Caudate nucleus (tissue), 63 donors: ENCODE measurements at places on chromosomes 2 and 18.

GRCh38 chr18:10169814-10170213 is 256.0 kb downstream of the VAPA start:
- no peak for DNase-seq

DNA sequence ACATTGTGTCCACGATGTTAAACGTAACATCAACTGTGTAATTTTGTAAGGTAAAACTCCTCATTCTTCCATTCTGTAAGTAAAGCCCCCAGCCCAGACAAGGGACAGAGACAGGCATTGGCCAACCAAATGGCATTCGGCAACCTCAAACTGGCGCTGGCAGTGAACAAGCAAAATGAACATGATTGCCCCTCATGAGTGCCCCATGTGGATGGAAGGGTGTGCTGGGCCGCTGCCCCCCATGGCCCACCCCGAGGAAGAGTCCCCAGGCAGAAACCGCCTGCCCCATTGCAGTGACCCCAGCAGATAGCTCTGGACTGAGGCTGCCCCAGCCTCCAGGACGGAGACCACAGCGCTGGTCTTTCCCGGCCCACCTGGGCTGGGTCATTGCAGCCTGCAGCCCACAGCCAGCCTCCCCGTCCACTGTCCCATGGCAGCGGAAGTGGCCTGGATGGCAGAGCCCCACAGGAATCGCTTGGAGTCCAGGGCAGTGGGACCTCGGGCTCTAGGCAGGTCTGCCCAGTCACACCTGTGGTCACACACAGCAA is 220.2 kb downstream of the HDAC4 start:
- DNase-seq: no peak

- DNase-seq: no peak
Observed at GRCh38 chr2:134717286-134718022, 1.3 kb downstream of the TMEM163 start.

GRCh38 chr2:121289271-121289670 is 4.3 kb upstream of the TFCP2L1 start:
- no peak for DNase-seq

DNA sequence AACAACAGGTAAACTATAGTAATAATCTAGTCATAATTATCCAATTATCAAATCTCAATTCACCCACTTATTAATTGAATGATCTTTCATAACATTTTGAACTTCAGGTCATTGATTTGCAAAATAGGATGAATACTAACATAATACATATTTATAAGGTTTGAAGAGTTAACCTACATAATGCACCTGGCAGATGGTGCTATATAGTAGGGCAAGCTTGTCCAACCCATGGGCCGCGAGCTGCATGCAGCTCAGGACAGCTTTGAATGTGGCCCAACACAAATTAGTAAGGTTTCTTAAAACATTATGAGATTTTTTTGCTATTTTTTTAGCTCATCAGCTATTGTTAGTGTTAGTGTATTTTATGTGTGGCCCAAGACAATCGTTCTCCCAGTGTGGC is 815.8 kb upstream of the ID2 start:
- DNase-seq: no peak

DNA sequence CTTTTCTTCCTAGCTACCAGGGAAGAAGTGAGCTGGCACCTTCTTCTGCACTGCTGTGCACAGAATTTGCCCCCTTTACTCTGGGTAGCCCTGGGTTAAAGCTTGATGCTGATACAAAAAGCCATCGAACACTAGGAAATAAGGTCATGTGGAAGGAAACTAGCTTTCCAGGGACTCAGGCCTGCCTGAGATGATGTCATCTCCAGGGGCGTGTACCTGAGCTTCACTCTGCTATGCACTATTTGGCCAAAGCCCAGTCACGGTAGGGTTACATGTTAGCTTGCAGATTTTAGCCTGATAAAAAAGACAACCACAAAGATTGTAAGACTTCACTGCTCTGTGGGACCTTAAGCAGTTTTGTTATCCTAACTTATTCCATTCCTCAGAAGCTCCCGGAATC is 20.4 kb downstream of the EDAR start:
- no peak for DNase-seq

DNA sequence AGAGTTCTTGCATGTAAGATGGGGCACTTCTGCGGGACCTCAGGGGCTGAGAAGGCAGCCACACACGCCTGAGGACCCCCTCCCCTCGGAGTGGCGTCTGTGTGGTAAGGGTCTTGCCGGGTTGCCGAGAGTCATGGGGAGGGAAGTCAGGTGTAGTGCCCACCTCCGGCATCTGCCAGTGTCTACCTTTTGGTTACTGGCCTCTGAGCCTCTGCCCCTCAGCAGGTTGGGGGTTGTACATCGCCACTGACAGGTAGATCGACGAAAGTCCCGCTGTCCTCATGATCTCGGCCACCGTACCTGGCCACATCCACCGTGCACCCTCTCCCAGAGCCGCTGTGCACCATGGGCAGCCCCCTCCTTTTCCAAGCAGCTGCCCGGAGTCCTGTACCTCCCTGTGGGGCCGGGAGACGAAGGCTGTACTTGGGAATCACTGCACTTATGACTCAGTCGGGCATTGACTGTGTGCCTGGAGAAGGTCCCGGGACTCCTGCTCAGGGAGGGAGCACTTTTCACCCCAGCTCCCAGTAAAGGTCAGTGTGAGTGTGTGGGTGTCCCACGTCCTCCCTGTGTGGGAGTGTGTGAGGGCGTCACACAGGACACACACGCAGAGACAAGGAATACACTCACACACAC is 332.4 kb upstream of the MYT1L start:
- DNase-seq: no peak

DNA sequence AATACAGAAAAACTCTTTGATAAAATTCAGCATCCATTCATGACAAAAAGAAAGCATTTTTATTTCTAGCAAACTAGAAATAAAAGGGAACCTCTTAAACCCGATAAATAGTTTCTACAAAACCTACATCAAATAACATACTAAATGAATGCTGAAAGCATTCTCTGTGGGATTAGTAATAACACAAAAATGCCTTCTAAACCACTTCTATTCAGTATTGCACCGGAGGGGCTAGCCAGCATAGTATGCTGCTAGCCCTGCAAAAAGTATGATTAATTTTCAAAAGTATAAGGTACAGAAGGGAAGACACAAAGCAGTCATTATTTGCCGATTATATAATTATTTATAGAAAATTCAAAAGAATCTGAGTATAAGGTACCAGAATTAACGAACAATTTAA is 145.2 kb downstream of the DTNB start:
- no peak for DNase-seq

DNA sequence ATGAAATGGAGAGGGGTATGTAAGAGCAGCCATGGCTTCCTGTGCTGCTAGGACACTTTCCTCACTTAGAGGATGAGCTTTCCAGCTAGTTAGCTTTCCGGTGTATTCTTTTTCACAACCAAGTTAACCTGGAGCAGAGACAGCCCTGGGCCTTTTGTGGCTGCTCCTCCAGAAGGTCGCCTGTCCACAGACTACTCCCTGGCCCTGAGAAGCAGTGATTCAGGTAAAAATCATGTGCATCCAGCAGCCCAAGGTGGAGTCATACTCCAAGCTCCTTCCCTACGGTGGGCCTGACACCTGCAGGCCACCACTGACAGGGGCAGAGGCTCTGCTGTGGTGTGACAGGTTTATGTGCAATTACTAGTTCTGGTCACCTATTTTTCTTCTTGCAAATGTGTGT is 187.2 kb downstream of the ANKRD30B start:
- no peak for DNase-seq

DNA sequence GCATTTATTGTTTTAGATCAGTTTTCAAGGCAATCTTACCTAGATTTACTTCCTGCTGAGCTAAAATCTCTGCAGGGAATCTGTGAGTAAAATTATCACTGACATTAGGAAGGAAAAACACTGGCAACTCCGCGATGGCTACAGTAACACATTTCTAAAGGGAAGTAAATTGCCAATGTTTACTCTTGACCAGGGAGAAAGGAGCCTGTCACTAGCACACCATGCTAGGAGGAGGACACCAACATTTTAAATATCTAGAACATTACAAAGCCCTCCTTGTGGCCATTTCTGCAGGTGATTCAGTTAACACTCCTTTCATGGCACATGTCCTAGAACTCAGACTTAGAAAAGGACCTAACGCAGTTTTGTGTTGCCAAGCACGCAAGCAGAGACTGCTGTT is 58.4 kb downstream of the TCF4 start:
- no peak for DNase-seq

DNA sequence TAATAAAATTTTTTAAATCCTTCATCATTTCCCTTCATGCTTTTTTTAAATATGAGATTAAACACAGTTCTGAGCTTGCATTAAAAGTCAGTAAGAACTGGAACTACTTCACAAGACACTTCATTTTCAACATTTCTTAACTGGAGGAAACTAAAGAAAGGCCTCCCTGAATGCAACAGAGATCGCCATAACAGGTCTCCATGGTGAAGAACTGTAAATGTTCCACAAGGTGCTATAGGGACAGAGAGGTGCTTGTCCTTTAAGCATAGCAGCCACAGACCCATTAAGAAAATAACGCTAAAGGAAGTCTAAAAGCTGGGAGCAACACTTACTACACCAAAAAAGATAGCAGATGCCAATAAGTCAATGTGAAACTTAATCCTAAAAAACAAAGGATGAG is 8.5 kb downstream of the STAM2 start:
- DNase-seq: no peak

DNA sequence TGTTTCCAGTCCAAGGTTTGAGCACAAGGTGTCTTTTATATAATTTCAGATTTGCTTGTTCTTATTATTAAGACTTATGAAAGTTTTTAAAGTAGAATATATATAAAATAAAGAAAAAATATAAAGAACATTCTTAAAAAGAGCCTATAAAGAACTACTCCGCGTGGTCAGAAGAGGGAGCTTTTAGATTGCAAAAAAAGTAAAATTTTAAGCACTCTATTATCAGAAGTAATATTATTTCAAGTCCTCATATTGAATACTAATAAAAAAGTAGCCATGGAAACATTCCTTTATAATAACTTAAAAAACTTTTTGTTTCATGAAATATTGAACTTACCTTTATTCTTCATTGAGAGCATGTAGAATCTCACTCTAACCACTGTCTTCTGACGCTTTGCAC is 51.4 kb downstream of the LINC00305 start:
- DNase-seq: no peak

DNA sequence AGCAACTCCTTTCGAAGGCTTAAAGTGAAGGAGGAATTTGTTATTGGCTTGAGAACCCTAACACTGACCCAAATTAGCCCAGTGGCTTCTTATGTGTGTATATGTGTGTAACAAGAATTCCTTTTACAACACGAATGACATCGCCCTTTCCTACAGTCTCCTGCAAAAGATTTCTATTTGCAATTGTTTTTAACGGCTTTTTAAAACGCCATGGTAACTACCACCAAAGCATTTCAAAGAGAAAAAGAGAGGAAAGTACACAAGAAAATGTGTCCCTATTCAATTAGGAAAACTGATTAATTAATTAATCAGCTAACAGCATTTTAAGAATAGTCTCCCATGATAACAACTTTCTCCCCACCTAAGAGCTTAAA is 58.1 kb downstream of the PAX3 start:
- DNase-seq: no peak

DNA sequence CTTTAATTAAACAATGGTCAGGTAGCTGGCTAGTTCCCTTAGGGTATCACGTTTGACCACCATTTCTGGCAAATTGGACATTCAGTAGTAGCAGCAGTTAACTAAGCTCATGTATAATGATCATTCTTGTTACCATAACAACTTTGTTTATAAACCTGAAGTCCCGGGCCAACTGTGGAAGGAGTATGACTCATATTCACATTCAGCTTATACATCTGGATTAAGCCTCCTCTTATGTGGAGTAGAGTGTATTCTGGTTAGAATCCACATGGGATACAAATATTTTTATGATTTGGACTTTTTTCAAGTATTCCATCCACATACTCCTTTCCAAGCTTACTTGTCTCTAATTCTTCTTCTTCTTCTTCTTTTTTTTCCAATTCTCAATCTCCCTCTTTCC is 70.3 kb upstream of the ZSWIM2 start:
- DNase-seq: no peak

DNA sequence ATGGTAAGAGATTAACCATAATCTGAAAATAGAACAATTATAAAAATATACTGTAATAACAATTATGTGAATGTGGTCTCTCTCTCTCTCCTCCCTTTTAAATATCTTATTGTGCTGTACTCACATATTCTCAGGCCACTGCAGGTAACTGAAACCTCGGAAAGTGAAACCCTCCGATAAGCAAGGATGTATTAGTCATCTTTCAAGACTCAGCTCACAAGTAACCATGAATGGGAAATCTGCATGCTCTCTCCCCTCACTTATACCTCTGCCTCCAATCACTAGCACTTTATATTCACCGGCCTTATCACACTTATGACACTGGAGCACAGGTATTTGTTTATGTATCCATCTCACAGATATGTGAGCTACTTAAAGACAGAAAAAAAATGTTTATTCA is 139.7 kb downstream of the LRP2 start:
- DNase-seq: no peak

GRCh38 chr2:9895669-9896590 is 52.7 kb downstream of the TAF1B start:
- no peak for DNase-seq

- no peak for DNase-seq
Observed at GRCh38 chr2:160660741-160661140, 167.1 kb upstream of the RBMS1 start.

DNA sequence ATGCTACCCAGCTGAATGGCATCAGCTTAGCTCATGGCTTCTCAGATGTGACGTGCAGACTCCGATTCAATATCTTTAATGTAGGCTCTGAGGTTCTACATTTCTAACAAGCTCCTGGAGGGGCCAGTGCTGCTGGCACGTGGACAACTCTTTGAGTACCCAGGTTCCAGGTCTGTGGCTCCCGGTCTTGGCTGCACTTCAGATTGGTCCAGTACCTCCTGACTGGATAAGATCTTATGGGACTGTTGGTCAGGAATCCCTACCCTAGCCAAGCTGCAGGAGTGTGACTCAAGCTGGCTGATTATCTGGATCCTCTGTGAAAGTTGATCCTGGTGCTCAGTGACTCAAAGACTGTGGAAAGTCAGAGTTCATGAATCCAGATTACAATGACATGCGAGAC is 222.1 kb downstream of the ANKRD30B start:
- no peak for DNase-seq

GRCh38 chr18:46247942-46248341 is 143.8 kb downstream of the HAUS1 start:
- DNase-seq: no peak

GRCh38 chr2:234027641-234028040 is 22.9 kb upstream of the SPP2 start:
- no peak for DNase-seq

GRCh38 chr18:13464432-13465123 is 246.0 kb downstream of the LDLRAD4 start:
- no peak for DNase-seq

DNA sequence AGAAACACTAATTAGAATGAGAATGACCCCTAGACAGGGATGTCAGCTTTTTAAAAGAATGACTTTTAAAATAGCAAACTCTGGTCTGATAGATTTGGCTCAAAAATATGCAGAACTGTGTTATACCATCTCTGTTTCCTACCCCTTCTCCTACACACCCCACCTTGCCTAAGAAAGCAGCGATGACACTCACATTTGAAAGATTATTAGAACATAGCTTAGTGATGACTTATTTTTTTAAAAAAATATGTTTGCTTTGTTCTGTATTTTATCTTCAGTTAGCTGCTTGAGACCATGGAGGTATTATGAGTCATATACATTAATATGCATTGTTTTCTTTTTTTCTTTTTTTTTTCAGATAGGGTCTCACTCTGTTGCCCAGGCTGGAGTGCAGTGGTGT is 176.7 kb upstream of the TPO start:
- no peak for DNase-seq
